Activated T-cell treated with anti-CD3 and anti-CD28 coated beads for 1 hour (primary cell): ENCODE measurements at places on chromosomes 11 and 22.
A peak's percentile ranks its signal among the peaks of the same experiment; 100 is the strongest.

DNA sequence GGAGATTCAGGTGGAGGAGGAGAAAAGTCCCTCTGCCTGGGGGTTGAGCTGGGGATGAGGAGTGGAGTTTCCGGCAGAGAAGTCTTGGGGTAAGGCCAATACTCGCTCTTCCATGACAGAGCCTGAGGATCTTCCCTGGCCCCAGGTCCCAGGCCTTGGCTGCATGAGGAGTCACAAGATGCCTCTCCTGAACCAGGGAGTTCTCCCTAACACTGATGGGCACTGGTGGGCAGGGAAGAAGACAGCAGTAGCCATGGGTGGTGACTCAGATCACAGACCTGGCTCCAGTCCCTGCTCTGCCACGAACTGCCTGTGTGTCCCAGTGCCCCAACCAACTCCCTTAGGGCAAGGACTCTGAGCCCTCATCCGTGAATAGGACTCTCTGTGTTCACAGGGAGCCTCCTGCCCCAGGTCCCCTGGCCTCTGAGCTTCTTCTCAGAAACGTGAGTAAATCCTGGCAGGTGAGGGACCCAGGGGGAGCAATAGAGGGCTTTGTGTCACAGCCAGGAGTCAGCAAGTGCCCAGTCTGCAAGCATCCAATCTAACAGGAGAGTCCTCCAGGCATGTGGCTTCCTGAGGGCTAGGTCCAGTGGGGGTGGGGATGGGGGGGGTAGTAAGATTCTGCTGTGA is 45.5 kb upstream of the FTH1 start:
- no peak for DNase-seq

GRCh38 chr11:74714904-74715303 is 16.3 kb downstream of the CHRDL2 start:
- DNase-seq: no peak

- no peak for DNase-seq
These were observed 123.5 kb downstream of the UVRAG start for GRCh38 chr11:75938543-75938942.

DNA sequence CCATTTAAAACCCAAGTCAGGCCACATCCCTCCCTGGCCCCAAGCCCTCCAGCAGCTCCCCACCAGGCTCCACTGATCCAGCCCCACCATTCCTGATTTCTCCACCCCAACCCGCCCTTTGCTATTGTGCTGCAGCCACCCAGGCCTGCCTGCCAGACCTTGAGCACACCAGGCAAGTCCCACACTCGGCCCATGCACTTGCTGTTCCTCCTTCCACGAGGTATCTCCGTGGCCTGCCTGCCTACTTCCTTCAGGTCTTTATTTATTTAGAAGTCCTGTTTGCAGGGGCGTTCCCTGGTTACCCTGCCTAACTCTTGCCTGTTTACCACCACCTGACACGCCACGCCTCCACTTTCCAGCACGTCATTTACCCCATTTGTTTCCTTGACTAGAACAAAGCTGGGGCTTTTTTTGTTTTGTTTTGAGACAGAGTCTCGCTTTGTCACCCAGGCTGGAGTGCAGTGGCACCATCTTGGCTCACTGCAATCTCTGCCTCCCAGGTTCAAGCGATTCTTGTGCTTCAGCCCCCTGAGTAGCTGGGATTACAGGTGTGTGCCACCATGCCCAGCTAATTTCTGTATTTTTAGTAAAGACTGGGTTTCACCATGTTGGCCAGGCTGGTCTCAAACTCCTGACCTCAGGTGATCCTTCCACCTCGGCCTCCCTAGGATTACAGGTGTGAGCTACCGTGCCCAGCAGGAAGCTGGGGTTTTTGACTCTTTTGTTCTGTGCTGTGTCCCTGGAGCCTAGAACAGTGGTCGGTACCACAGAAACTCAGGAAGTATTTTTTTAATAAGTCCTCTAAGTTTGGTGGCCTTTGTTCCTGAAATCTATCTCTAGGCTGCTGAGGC is 6.7 kb downstream of the CENPM start:
- DNase-seq: peak; percentile 88

DNA sequence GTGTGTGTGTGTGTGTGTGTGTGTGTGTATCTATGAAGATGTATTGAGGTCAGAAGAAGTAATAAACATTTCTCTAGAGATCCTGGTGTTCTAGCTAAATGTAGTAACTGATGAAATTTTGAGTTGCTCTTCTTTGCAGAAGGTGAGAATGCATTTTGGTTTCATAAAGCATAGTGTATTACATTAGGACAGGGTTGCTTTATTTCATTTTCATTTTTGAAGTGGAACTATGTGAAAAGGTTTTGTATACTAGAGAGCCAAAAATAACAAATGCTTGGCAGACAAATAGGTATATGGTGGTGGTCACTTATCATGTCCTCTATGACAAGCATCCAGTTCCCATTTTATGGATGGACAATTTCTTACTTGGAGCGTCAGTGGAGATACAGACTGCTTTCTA is 99.0 kb downstream of the CASP12 start:
- no peak for DNase-seq
